CD4-positive, alpha-beta T cell treated with Interleukin-21 for 1 hour (primary cell): ENCODE measurements at places on chromosomes 16 and 17.

- no peak for DNase-seq
Observed at GRCh38 chr16:72241930-72242329, 70.0 kb upstream of the PMFBP1 start.

DNA sequence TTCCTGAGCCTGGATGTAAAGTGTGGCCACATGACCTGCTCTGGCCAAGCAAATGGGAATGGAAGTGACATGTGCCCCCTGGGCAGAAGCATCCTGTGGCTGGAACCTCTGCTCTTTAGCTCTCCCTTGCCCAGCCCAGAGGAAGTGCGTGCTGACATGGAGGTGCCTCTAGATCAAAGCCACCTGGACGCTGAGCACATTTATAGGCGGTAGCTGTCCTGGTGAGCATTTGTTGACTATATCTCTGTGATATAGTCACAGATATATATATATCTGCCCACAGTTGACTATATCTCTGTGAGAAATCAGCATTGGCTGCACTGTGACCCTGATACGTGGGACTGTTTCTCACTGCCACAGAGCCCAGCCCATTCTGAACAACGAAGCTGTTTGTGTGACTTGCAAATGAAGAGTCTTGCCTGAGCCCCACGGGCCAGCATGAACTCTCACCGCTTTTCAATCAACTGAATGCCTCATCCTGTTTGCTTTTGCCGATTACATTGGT is 118.8 kb downstream of the C16orf95 start:
- no peak for DNase-seq

DNA sequence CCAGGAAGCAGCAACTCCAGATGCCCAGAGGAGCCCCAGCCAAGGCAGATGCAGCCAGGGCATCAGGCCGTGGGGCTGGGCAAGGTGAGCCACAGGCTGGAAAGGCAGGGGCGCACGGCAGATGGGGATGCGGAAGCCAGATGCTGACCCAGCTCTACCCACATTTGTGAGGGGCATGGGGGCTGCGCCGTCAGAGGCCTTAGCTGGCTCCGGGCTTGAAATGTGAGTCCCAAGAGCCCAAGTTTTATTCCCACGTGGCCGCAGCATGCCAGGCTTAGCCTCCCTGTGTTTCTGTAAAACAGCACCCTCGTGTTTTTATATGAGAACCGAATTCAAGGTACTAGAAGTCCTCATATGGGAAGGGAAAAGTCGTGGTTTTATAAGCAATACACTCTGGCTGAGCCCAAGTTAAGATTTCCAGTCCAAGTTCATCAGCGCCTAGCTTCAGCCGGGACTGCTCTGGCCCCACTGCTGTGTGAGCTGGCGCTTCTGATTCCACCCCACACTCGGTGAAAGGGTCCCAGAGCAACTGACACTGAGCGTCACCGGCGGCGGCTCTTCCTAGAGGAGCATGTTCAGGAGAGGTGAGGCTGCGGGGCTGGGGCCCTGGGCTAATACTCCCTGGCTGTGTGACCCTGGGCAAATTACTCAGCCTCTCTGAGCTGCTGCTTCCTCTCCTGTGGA is 6.7 kb upstream of the C16orf95 start:
- DNase-seq: no peak

DNA sequence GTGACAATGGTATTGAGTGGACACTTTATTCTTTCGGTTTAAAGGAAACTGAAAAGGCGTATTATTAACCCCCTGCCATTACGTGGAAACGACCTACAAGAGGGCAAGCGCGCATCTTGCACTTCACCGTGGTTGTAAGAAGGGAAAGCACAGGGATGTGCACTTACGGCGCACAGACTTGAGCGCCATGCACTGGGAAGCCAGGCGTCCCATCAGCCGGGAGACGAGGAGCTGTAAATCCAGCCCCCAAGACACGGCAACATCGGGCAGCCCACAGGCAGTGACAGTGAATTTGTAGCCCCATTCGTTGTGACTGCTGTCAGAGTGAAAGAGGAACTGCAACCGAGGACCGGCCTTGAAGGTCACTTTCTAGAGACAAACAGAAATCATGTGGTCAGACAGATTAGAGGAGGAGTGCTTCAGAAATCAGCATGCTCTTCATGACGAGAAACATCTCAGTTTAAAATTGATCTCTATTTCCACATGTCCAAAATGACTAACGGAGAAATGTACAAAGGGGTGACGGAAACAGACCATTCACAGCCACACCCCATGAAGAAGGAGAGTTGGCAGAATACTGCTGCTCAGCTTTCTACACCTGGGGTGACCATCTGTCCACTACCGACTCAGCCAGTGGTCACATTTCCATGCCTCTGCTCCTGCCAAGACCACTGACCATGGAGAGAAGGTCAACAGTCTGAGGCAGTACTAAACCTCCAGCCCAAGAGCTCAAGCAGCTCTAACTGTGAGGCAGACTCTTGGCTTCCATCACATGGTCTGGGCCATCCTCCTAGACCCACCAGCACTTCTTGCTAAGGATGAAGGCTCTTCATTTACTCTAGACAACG is 68.6 kb downstream of the ZZEF1 start:
- no peak for DNase-seq

GRCh38 chr17:5587438-5588032 is 3.2 kb upstream of the NLRP1 start:
- DNase-seq: peak; percentile 86

DNA sequence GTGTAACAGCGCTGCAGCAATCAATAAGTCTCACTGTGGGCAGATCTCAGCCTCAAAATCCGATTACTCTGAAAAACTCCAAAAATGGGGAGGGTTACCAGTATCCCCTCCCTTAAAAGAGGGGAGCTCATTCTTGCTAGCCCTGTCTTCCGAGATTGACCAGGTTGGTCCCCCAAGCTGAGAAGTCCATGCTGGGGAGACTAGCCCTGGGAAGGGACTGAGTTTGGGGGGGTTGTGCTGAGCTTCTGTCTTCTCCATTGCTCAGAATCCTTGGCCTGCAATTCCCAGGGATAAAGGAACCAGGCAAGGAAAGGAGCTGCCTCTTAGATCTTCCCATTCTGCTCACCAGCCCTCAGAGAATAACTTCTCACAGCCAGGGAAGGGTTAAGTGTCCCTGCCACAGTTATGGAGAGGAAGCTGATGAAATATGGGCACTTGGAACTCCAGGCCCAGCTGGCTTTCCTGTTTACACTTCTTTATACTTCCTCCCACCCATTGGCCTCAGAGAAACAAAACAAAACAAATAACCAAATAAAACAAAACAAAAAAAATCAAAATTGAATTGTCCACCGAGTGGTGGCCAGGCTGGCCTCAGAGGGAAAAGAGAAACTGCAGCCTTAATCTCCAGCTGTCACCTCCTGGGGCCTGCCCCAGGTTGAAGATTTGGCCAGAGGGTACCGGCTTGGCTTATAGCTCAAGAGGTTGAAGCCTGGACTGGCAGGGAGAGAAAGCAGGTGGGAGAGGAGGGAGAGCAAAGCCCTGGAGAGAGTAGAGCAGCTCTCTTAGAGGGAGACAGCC is 2.6 kb downstream of the HOXB3 start:
- no peak for DNase-seq

DNA sequence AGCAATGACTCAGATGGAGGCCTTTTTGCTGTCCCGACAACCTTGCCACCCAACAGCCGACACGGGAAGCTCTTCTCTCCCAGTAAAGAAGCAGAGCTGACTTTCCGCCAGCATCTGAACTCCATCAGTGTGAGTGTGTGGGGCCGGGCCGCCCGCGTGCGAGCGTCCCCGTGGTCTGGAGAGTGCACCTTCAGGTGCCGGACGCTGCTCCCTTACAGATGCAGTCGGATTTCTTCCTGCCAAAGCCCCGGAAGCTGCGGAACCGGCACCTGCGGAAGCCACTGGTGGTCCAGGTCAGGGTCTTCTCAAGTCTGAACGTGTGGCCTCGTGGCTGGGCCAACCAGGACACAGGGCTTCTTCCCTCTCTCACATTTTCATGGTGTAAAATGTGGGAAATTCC is 15.5 kb upstream of the JPT2 start:
- DNase-seq: no peak
